ENCODE measurements at places on chromosomes 3 and 15.

- no peak for DNase-seq
Observed at GRCh38 chr3:178699810-178700209, 163.6 kb downstream of the KCNMB2 start.

- DNase-seq = no peak
Observed at GRCh38 chr15:26941489-26941888, 29.5 kb upstream of the GABRG3 start.

GRCh38 chr15:29681166-29681845, 141.0 kb downstream of the TJP1 start:
- DNase-seq = no peak

DNA sequence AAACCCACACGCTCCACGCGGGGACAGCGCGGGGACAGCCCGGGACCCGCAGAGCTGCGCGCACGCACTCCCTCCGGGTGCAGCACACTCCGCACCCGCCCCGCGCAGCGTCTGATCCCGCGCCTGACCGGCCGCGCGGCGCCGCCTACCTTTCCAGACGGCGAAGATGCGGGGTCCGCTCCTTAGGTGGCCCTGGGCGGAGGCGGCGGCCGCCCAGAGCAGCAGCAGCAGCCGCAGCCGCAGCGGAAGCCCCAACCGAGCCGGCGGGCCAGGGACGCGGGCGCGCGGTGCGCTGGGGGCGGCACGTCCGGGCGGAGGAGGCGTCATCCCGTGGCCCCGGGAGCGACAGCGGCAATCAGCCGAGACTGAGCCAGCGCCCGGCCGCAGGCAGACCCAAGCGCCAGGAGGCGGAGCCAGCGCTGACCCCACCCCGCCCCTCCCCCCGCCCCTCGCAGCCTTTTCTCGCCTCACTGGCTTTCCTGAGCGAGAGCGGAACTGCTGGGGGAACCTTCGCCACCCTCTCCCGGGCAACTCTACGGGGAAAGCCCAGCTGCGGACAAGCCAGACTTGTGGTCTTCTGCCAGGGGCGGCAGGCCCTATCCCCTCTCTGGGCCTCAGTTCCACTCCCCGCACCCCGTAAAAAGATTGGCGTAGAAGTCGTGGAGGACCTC, at the start of gene SEMA7A:
Gene SEMA7A, minus strand, starts transcription at position 367 of the 671 bp plus-strand sequence. Its CDS starts 40 bp downstream, at position 327.
- DNase-seq = peak; percentile 39

DNA sequence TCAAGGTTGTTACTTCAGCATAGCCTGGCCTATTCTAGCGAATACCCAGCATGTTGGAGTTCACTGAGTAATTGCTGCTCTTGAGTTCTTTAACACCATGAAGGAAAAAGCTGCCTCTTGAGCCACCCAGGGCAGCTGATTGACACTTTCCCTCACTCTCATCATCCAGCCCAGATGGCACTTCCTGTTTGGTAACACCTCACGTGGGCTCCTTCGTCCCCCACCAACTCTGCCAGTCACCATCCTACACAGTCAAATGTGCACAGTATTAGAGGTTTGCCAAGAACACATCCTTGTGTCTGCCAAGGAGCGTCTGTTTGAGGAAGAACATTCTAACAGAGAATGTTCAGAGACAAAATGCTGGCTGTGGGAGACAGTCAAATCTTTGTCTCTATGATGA, 266.3 kb downstream of the RPLP1 start:
- DNase-seq = no peak

GRCh38 chr15:58308742-58309355, 122.9 kb upstream of the LIPC start:
- no peak for DNase-seq

GRCh38 chr3:101886626-101887025, 37.3 kb downstream of the NFKBIZ start:
- DNase-seq = no peak

GRCh38 chr3:126731044-126731443, 27.0 kb downstream of the CHCHD6 start:
- DNase-seq = no peak

- DNase-seq = no peak
Observed at GRCh38 chr3:72093270-72093991, 308.5 kb upstream of the PROK2 start.

- DNase-seq = no peak
Observed at GRCh38 chr3:56192001-56192400, 276.3 kb downstream of the ERC2 start.

DNA sequence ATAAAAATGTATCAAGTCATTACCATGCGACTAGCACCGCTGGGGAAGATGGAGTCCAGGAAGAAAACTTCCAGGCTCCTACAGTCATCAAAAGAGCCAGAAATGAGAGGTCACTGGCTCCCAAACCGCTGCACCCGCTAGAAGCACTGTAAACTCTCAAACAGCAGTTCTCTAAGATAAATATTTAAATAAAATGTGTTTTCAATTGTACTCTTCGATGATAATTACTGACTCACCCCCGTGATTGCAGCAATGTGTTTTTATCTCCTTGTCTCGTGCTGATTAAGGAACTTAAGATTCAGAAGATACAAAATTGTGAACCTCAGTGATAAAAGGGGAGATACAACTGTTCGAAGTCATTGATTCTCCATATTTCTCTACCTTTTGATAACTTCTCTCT, 45.8 kb upstream of the FOXP1 start:
- peak; percentile 80 for DNase-seq

- no peak for DNase-seq
Observed at GRCh38 chr3:114506591-114507300, 212.9 kb downstream of the TIGIT start.

DNA sequence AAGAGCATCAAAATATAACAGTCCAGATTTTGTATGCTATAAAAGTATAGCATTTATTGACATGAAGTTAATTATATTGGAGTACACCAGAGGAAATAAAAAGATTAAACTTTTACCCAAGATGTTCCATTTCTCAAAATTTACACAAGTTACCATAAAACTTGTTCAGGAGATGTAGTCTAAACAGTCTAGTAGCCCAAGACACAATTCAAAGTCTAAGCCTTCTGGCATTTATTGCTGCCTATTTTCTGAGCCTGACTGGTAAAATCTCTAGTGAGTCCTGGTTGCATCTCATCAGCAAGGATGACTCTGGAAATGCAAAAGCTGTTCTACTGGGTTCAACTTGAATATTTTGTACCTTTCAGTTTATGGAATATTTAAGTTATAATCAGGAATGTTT, 468.7 kb downstream of the PDCD6IP start:
- DNase-seq = no peak

DNA sequence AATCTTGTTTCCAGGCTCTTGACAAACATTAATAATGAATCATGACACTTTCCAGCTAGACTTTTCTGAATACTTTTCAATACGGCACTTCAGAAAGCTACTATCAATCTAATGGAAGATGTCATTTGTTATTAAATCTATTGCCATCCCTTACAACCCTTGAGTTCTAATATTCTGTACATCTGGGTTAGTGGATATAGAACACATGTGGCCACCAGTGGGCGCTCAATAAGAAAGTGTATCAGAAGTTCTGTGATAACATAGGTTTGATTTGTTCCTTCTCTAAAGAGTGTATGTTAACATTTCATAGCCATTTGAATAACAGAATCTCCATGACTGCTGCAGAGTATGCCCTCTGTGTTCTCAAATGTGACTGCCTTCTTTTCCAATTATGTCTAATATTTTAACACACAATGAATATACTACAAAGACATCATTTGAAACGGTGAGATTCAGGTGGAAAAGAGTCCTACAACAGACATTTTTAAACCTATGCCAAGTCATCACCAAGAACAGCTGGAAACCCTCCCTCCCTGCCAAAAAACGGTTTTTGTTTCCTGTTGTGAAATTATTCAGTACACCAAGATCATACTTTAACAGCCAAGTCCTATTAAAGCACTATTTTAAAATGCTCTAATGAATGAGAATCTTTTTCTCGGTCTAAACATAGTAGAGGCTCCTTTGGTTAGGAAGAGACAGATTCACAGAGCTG, 22.2 kb downstream of the ALDH1A2 start:
- no peak for DNase-seq

GRCh38 chr3:29412110-29412509, 131.2 kb downstream of the RBMS3 start:
- no peak for DNase-seq

- DNase-seq = no peak
Observed at GRCh38 chr3:39202094-39202493, 9.7 kb upstream of the XIRP1 start.

DNA sequence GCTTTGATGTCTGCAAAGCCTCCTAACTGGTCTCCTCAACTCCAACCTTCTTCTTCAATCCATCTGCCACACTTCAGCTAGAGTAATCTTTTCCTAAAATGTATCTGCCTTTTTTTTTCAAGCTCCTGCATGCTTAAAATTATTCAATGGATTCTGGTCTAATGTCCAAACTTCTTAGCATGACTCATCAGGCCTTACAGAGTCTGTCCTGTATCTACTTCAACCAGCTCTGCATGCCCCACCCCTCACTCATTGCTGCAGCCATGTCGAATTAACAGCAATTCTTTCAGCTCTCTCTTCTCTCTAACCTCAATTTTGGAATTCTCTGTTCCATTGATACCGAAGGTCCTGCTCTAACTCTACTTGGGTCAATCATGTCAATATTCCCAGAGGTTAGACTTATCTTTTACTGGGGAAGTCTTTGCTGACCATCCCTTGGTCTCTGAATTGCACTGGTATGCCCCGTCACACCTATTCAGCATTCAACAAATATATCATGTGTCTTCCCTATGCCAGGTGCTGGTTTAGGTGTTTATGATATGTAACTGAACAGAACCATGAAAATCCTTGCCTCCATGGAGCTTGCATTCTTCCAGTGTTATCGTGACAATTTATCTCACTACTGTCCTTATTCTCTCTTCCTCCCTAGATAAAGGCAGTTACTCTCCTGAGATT, 88.5 kb upstream of the NANOGP8 start:
- no peak for DNase-seq

DNA sequence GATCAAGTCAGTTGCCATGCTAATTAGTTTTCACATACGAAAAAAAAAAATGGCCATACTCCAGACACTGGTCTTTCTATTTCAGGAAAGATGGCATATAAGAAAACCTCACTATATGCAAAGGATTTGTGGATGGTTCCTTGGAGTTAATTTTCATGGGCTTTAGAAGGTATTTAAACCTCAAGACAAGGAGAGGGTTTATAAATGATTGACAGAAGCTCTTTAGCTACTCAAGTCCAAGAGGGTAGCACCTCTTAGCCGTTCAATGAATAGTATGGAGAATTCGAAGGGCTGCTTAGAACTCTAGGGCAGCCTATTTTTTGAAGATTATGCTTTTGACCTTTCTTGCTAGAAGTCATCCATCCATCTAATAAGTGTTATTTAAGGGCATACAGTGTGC, 41.7 kb downstream of the RBMS3 start:
- DNase-seq = no peak

GRCh38 chr3:65779390-65779789, 259.3 kb downstream of the MAGI1 start:
- no peak for DNase-seq

DNA sequence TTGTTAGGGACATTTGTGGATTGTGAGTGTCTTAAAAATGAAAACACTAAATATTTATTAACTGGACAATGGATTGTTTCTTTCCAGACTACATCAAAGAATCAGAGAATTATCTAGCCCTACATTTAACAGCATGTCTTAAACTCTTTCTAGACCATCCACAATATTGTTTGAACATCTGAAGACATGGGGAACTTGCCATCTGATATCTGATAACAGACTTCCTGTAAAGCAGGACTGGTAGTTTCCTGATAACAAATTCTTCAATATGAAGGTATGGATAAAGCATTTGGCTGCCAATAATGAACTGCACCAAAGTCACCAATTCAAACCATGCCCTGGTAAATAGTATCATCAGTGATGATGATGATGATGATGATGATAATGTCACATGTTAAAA, 26.2 kb upstream of the HACD2 start:
- no peak for DNase-seq

GRCh38 chr15:59689626-59690236, 611 bp upstream of the BNIP2 start:
- DNase-seq = no peak

- no peak for DNase-seq
Observed at GRCh38 chr15:85568261-85568808, 187.9 kb downstream of the AKAP13 start.

GRCh38 chr3:105157766-105158085, 209.0 kb upstream of the ALCAM start:
- DNase-seq = no peak

DNA sequence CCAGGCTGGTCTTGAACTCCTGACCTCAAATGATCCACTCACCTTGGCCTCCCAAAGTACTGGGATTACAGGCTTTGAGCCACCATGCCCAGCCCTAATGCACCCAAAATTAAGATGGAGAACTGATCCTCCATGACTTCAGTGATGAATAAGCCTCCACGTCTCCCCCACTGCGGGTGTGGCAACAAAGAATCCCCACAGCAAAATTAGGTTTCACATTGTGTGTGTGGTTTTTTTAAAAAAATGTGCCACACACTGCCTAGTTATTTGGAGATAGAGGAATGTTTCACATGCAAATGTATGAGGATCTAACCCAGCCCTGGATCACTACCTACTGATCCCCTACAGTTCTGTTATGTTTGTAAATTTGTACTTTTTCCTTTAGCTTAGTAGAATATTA, 17.3 kb downstream of the HDAC11 start:
- DNase-seq = no peak

GRCh38 chr3:42732196-42732828, 29.7 kb upstream of the HHATL start:
- DNase-seq = no peak

DNA sequence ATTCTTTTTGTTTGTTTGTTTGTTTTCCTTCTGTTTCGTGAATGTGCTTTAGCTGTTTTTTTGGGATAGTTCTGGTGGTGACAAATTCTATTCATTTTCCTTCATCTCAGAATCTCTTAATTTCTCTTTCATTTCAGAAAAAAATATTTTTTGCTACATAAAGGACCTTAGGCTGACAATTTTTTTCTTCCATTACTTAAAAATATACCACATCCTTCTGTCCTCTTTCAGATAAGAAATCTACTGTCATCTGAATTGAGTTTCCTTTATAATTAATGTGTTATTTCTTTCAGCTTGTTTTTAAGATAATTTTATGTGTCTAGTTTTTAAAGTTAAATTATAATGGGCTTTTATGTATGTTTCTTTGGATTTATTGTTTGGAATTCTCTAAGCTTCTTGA, 47.6 kb downstream of the IL16 start:
- no peak for DNase-seq

- DNase-seq = no peak
Observed at GRCh38 chr3:31567036-31567435, 34.3 kb downstream of the STT3B start.

DNA sequence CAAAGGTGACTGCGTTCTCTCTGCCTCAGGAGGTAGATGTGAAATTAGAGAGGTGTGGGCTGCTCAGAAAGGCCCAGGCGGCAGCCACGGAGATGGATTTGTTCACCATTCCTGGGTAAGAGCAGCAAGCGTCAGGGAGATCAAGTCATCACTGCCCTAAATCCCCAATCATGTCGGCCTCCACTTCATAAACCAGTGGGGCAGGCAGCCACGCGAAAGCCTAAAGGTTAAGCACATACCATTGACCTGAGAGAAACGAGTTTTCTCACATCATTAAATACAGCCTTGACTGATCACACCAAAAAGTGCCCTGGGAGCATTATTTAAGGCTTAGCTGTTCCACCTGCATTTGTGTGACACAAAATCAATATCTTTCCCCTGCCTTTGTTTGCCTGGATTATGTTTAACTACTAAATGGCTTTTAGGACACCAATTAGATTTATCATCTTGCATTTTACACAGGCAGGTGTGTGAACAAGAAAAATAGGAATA, 50.7 kb upstream of the FOXB1 start:
- no peak for DNase-seq

GRCh38 chr3:143963946-143964345, 7.7 kb upstream of the DIPK2A start:
- no peak for DNase-seq

GRCh38 chr3:196179380-196180308, 31.6 kb downstream of the ZDHHC19 start:
- no peak for DNase-seq

- no peak for DNase-seq
Observed at GRCh38 chr3:13647298-13648059, 98.6 kb downstream of the FBLN2 start.

All from fibroblast of skin of left biceps (primary cell).